ENCODE measurements at places on chromosomes 16 and 17. TPM values are rescaled to one million over a fixed set of nuclear protein-coding genes. Genes with fewer than 3 reads are reported as not detected.
A peak's percentile ranks its signal among the peaks of the same experiment; 100 is the strongest.

RPL27 gene
- total RNA-seq = 1,194 TPM

KRTAP4-9 gene
- total RNA-seq = not detected

EPX gene
- not detected for total RNA-seq

TMEM106A gene
- 4.4 TPM for total RNA-seq

DNA sequence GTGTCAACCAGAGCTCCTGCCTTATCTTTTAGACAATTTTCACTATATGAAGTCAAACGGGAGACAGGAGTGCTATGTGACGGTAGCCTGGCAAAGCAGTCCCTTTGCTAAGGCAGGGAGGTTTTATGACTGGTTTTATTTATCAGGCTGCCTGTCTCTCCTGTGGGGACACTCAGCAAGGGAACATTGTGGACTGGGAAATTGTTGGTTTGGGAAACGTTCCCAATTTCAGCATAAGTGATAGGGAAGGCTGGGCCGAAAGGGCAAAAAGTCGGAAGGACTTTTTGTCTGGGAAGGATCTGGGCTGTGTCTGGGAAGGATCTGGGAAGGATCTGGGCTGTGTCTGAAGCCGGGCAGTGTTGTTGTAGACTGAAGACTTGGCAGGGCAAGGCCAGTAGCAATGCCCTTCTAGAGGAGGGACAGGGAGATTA, 211.2 kb downstream of the PARN start:
- no peaks in the 10 kb centered on the region for H3K27me3 ChIP-seq
- no peak overlapping the region for H3K4me3 ChIP-seq
- peak overlapping the region; percentile 16 for H3K27ac ChIP-seq
- peaks cover 12% of the 10 kb centered on the region for H3K36me3 ChIP-seq

DNA sequence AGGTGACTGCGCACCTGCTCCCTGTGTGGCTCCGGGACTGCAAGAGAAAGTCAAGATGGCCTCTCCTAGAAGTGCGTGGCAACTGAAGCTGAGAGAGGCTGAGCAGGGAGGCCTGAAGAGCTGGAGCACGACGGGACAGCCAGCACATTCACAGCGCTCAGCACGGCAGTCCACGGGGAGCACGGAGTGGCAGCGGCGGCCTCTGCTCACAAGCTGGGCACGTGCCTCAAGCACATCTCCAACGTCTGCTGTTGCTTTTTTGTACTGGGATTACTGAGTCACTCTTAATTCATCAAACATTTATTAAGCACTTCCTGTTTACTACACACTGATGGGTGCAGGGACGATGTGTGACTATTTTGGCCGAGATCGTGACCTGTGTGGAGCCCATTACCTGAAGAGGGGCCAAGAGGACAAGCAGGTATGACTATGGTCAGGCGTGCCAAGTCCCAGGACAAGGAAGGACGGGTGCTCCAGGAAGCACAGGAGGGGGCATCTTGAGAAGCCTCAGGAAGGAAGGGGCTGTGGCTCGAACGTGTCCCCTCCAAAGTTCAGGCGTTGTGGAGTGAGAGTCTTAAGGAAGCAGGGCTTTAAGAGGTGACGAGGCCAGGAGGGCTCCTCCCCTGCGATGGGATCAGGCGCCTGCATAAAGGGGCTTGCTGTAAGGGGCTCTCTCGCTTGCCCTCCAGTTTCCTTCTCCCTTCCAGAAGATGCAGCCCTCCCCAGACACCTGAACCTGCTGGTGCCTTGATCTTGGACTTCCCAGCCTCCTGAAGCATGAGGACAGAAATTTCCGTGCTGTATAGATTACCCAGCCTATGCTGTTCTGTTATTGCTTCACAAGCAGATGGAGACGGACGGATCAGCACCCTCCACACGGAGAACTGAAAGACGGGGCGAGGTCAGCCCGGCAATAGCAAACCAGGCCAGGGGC, 105.8 kb downstream of the ADCY9 start:
- peak overlapping the region; percentile 45 for H3K4me3 ChIP-seq
- H3K27me3 ChIP-seq = no peaks in the 10 kb centered on the region
- H3K27ac ChIP-seq = peak overlapping the region; percentile 64
- H3K4me1 ChIP-seq = peaks cover 22% of the 10 kb centered on the region

Data from type B pancreatic cell (in vitro differentiated cells).